ENCODE measurements at places on chromosomes 7 and 10. TPM values are rescaled to one million over a fixed set of nuclear protein-coding genes. Genes with fewer than 3 reads are reported as not detected.
A peak's percentile ranks its signal among the peaks of the same experiment; 100 is the strongest.

DNA sequence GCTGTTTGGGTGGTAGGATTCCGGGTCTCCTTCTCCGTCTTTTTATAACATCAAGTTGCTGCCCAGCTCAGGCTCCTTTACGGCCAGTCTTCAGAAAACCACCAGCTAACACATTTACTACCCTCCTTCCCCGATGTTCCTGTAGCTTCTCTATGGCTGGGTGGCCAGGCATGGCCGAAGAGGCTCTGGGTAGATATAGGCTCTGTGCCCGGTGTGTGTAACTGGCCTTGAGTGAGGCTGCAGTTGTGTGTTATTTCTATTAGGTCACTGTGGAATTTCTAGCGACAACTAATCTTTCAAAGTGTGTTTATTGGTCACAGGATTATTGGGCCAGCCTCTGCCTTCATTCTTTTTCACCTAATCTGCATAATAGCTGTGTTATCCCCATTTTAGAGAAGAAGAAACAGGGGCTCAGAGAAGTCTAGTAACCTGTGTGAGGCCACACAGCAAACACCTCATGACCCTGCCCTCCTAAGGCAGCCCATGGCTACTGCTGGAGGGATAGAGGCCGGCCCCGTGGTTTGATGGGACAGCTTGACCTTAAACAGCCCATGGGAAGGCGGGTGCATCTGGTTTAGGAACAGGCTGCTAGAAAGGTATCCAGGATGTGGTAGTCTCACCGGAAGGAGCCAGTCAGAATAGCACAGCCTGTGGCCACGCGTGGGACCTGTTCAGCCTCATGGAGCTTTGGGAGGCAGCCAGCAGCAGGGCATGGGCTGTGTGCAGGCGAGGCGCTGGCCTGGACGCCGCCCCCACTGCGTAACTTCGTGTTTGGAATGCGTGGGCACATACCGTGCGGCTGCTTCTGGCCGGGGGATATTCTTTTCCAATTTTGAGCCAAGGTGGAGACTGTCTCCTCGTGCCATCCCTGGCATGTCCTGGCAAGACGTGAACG is 29.7 kb downstream of the HTRA1 start:
- no peak overlapping the region for H3K4me3 ChIP-seq
- peak; percentile 83 for DNase-seq
- H3K27ac ChIP-seq: no peak overlapping the region
- peaks cover 85% of the 10 kb centered on the region for H3K4me1 ChIP-seq
- no peaks in the 10 kb centered on the region for H3K27me3 ChIP-seq

NDUFB8 gene
- 298 TPM for total RNA-seq

GRCh38 chr7:36861656-36862055 is 137.4 kb upstream of the AOAH start:
- no peaks in the 10 kb centered on the region for H3K27me3 ChIP-seq
- no peak overlapping the region for H3K27ac ChIP-seq
- no peak overlapping the region for H3K4me3 ChIP-seq
- H3K36me3 ChIP-seq: no peaks in the 10 kb centered on the region
- no peaks in the 10 kb centered on the region for H3K4me1 ChIP-seq

- no peak for DNase-seq
- H3K36me3 ChIP-seq: no peaks in the 10 kb centered on the region
Measured at GRCh38 chr7:1024331-1024841, 20.0 kb upstream of the GPR146 start.

Data from sigmoid colon (tissue), 7 donors.